Trophoblast cell (in vitro differentiated cells and primary cell): ENCODE measurements at places on chromosomes 1 and 21.

DNA sequence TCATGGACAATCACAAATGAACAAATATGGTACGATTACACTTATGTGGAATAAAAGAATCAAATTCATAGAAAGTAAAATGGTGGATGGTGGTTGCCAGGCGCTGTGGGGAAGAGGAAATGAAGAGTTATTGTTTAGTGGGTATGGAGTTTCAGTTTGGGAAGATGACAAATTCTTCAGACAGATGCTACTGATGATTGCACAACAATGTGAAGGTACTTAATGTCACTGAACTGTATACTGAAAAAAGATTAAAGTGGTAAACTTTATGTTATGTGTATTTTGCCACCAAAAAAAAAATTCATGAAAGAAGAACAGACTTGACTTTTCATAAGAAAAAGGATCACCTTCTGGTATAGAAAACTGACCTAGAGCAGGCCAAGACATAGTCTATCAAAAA is 745.6 kb upstream of the CXADR start:
- DNase-seq = no peak
- no peaks in the 10 kb centered on the region for H3K36me3 ChIP-seq
- no peaks in the 10 kb centered on the region for H3K4me1 ChIP-seq
- H3K27ac ChIP-seq = no peak overlapping the region

DNA sequence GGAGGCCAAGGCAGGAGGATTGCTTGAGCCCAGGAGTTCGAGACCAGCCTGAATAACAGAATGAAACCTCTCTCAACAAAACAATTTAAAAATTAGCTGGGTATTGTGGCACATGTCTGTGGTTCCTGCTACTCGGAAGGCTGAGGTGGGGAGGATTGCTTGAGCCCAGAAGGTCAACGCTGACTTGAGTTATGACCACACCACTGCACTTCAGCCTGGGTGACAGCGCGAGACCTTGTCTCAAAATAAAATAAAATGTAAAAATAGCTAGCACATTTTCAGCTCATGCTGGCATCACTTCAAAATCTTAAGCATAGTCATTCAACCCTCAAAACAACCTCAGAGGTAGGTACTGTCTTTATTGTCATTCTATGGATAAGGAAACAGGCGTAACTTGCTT is 6.4 kb downstream of the JAK1 start:
- H3K4me1 ChIP-seq = peaks cover 20% of the 10 kb centered on the region
- no peak overlapping the region for H3K27ac ChIP-seq
- H3K36me3 ChIP-seq = no peaks in the 10 kb centered on the region
- no peak for DNase-seq
- H3K4me3 ChIP-seq = no peak overlapping the region
- H3K27me3 ChIP-seq = no peaks in the 10 kb centered on the region

GRCh38 chr1:10717296-10718082 is 79.0 kb downstream of the CASZ1 start:
- no peaks in the 10 kb centered on the region for H3K27me3 ChIP-seq
- no peaks in the 10 kb centered on the region for H3K36me3 ChIP-seq
- no peak overlapping the region for H3K4me3 ChIP-seq
- DNase-seq = no peak
- no peaks in the 10 kb centered on the region for H3K4me1 ChIP-seq

DNA sequence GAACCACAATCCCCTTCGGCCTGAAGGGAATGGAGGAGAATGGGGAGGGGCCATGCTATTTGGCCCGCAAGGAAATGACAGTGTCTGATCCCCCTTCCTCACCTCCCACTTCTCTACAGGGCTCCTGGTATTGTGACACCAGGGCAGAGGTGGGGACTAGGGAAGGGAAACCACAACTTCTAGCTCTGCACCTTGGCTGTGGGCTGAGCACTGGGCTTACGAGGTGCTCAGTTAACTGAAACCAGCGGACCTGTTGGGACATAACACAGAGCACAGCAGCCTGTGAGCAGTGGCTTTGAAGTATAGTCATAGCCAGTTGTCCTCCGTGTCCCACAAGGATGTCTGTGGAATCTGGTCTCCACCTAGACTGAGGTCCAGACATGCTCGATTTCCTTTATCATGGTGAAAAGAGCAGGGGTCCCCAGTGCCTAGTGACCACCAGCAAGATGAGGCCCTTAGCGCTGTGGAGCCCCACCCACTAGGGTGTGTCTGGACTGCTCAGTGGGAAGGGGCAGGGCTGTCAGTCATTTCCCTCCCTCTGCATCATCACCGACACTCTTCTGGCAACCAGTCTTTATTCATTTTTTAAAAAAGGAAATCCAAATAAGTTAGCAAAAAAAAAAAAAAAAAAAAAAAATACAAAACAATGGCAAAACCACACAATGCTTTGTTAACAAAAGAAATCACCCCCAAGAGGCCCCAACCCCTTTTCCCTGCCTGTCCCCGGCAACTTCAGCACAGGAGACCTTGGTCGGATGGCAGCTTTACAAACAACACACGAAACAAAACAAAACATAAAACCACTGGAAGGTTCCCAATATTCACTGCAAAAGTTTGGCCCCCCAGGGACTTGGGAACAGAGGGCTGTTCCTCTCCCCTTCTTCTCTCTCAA is 3.0 kb downstream of the MYOG start:
- H3K4me3 ChIP-seq = no peak overlapping the region
- no peaks in the 10 kb centered on the region for H3K36me3 ChIP-seq
- H3K27ac ChIP-seq = no peak overlapping the region
- no peaks in the 10 kb centered on the region for H3K4me1 ChIP-seq
- DNase-seq = no peak

DNA sequence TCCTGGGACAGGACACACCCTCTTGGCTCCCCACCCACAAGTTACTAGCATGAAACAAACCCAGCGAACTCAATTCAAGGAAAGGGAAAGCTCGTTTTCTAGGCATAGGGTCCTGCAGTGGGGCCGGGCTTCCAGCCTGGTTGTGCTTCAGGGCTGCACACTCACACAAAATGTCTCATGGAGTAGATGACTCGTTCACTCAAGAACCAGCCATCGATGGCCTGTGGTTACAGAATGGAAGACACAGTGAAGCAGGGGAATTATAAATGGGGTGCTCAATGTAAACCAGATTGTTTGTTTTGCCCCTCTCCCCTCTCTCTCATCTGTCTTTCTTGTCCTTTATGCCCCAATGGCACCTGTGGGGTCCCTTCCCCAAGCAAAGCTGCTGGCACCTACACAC is 56.0 kb upstream of the COX20 start:
- H3K4me3 ChIP-seq = no peak overlapping the region
- H3K27ac ChIP-seq = no peak overlapping the region
- DNase-seq = no peak
- H3K4me1 ChIP-seq = no peaks in the 10 kb centered on the region

DNA sequence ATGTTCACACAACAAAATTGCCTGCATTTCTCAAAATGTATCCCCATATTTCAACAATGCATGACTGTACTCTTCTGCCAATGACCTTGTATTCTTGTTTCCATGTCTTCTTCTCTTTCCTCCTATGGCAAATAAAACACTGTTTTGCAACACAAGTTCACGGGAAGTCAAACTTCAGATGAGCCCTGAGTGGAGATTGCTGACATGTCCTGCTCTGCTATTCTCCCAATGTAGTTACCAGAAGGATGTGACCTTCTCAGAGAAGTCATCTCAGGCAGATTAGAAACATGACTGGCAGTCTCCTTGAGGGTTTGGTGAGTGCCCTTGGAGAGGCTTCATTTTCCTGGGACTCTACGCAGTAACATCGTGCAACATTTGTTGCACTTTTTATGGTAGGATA is 15.6 kb downstream of the FCGR2B start:
- no peaks in the 10 kb centered on the region for H3K36me3 ChIP-seq
- no peak overlapping the region for H3K27ac ChIP-seq
- H3K27me3 ChIP-seq = no peaks in the 10 kb centered on the region

GRCh38 chr1:61337981-61338848 is 255.9 kb downstream of the NFIA start:
- no peak overlapping the region for H3K4me3 ChIP-seq
- H3K36me3 ChIP-seq = no peaks in the 10 kb centered on the region

GRCh38 chr1:27372808-27373690 is 1.6 kb downstream of the FCN3 start:
- H3K4me1 ChIP-seq = no peaks in the 10 kb centered on the region
- no peak overlapping the region for H3K4me3 ChIP-seq
- H3K36me3 ChIP-seq = no peaks in the 10 kb centered on the region
- no peak overlapping the region for H3K27ac ChIP-seq

DNA sequence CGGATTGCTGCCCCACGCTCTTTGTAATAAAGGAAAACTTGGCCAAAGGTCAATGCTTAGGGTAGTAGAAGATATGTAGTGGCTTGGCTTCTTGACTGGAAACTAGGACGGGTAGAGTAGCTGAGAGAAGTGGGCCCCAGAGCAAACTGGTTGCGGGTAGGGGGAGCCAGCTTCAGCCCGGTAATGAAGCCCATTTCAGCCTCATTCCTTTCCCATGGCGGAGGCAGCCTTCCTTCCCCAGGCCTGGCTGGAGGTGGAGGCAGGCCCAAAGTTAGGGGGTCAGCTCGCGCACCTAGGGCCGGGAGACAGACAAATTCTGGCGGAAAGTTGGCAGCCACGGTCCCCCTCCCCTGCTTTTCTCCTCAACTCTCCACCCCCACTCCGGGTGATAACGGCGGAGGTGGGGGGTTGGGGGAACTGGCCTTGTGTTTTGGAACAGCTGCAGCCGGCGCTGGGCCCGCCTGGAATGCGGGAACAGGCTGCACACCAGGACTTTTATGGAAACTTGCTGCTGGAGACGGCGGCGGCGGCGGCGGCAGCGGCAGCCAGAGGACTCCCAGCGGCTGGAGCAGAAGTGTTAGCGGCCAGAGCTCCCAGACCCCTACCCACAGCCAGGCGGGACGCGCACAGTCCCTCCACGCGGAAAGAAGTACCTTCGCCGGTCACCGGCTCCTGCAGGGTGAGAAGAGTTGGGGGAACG is at the start of gene NEXN:
TSS of gene NEXN (plus strand) at position 544 of the 700 bp plus-strand sequence. CDS start 27,483 bp downstream, outside the sequence.
- H3K4me1 ChIP-seq = no peaks in the 10 kb centered on the region
- H3K27ac ChIP-seq = peak within 1 kb of the TSS; percentile 98
- H3K27me3 ChIP-seq = no peaks in the 10 kb centered on the region
- DNase-seq = peak; percentile 64
- H3K4me3 ChIP-seq = peak within 1 kb of the TSS; percentile 86
- no peaks in the 10 kb centered on the region for H3K36me3 ChIP-seq

- H3K27ac ChIP-seq = no peak overlapping the region
- H3K36me3 ChIP-seq = no peaks in the 10 kb centered on the region
- H3K4me1 ChIP-seq = no peaks in the 10 kb centered on the region
- DNase-seq = no peak
- no peak overlapping the region for H3K4me3 ChIP-seq
- H3K27me3 ChIP-seq = no peaks in the 10 kb centered on the region
Observed at GRCh38 chr21:16028941-16029464, 299.2 kb downstream of the USP25 start.

GRCh38 chr1:170765712-170766330 is 101.9 kb downstream of the PRRX1 start:
- H3K4me1 ChIP-seq = no peaks in the 10 kb centered on the region
- no peaks in the 10 kb centered on the region for H3K36me3 ChIP-seq
- no peak overlapping the region for H3K27ac ChIP-seq
- peak; percentile 3 for DNase-seq
- no peak overlapping the region for H3K4me3 ChIP-seq

DNA sequence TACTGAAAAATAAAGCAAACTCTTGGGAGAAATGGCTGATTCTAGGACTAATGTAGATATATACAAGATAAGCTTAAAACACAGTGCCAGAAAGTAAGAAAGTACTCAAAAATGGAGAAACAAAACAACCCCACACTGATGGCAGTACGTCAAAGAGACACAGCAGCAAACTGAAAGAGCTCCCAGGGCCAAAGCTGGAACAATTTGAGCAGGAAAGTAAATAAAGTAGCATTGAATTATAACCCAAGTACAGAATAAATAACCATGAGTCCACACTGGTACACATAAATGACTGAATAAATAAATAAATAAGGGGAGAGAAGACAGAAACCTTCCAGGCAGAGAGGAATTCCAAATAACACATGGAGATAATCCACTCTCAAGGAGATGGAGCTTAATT is 120.9 kb downstream of the GLUL start:
- H3K27me3 ChIP-seq = no peaks in the 10 kb centered on the region
- no peak for DNase-seq
- no peaks in the 10 kb centered on the region for H3K36me3 ChIP-seq
- H3K27ac ChIP-seq = no peak overlapping the region

GRCh38 chr1:81802707-81803430 is 2.1 kb downstream of the ADGRL2 start:
- no peak for DNase-seq
- no peaks in the 10 kb centered on the region for H3K27me3 ChIP-seq
- peak overlapping the region; percentile 97 for H3K27ac ChIP-seq
- H3K36me3 ChIP-seq = no peaks in the 10 kb centered on the region
- H3K4me1 ChIP-seq = no peaks in the 10 kb centered on the region

GRCh38 chr1:80827666-80828065 is 973.1 kb upstream of the ADGRL2 start:
- no peaks in the 10 kb centered on the region for H3K36me3 ChIP-seq
- no peak overlapping the region for H3K27ac ChIP-seq
- no peak overlapping the region for H3K4me3 ChIP-seq
- H3K27me3 ChIP-seq = no peaks in the 10 kb centered on the region
- no peak for DNase-seq

DNA sequence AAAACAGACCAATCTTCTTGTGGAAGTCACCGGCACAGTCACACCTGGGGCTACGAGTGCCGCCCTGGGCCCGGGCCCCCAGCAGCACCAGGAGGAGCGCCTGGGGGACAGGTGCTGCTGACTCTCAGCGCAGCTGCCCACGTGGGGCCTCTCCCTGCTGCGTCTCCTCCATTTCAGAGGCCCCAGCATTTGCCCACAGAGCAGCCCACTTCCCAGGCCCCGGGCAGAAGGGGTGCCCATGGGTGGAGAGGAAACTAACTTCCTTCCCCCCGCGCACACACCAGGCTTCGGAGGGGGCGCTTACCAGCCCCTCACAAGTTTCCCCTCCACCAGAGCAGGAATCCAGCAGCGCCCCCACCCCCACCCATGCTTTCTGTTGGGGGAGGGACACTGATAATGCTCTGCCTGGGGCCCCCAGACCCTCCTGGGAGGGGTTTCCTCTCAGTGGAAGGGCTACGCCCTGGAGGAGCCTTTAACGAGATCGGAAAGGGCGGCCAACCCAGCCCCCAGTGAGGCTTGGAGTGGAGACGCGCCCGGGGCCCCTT is 440 bp downstream of the TNFRSF25 start:
- no peaks in the 10 kb centered on the region for H3K27me3 ChIP-seq
- H3K36me3 ChIP-seq = peaks cover 87% of the 10 kb centered on the region
- no peak for DNase-seq
- no peak overlapping the region for H3K4me3 ChIP-seq
- no peaks in the 10 kb centered on the region for H3K4me1 ChIP-seq
- H3K27ac ChIP-seq = no peak overlapping the region

GRCh38 chr1:57748719-57749118 is 324.9 kb upstream of the DAB1 start:
- H3K4me1 ChIP-seq = no peaks in the 10 kb centered on the region
- no peak for DNase-seq
- no peaks in the 10 kb centered on the region for H3K27me3 ChIP-seq
- no peak overlapping the region for H3K4me3 ChIP-seq

DNA sequence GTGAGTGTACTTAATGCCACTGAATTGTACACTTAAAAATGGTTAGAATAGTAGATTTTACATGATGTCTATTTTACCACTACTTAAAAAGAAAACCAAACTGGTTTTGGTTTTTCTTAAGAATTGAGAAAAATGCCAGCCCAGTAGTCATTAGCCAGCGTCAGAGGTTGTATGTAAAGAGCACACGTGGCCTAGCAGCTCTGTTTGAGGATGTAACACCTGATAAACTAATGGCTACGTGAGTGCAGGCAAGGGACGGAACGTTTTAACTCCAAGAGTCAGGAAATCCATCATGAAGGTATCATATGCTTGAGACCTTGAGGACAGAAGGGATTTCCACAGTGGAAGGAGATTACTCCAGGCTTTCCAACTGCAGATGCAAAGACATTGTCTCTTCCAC is 223.7 kb downstream of the MRPL39 start:
- DNase-seq = no peak
- no peak overlapping the region for H3K27ac ChIP-seq
- H3K4me3 ChIP-seq = no peak overlapping the region
- H3K27me3 ChIP-seq = no peaks in the 10 kb centered on the region
- no peaks in the 10 kb centered on the region for H3K36me3 ChIP-seq
